ENCODE measurements at places on chromosomes 3 and 15.
A peak's percentile ranks its signal among the peaks of the same experiment; 100 is the strongest.

GRCh38 chr3:72768481-72768880 lies 79.8 kb downstream of the SHQ1 start:
- DNase-seq: no peak

GRCh38 chr3:180335050-180335449 lies 266.9 kb upstream of the TTC14 start:
- no peak for DNase-seq

GRCh38 chr15:94297558-94297957 lies 66.2 kb downstream of the MCTP2 start:
- DNase-seq: no peak

DNA sequence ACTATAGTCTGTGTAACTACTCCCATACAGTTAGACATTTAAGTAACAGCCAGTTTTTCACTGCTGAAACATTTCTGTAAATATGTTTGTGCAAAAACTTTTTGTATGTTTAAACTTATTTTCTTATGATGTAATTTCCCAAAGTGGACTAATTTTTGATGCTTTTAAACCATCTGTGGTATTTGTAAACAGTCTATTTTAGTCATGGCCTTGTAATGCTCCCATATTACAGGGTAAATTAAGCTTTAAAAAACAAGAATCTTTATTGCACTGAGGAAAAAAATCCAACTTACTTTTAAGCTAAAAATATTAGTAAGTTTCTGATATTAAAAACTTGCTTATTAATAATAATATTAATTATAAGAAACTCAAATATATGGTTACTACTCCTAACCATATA lies 13.5 kb downstream of the CCDC14 start:
- DNase-seq: no peak

GRCh38 chr3:127750226-127751031 lies 71.9 kb downstream of the MGLL start:
- no peak for DNase-seq

- peak; percentile 26 for DNase-seq
These were observed 718 bp downstream of the BNIP2 start for GRCh38 chr15:59688423-59688781.

DNA sequence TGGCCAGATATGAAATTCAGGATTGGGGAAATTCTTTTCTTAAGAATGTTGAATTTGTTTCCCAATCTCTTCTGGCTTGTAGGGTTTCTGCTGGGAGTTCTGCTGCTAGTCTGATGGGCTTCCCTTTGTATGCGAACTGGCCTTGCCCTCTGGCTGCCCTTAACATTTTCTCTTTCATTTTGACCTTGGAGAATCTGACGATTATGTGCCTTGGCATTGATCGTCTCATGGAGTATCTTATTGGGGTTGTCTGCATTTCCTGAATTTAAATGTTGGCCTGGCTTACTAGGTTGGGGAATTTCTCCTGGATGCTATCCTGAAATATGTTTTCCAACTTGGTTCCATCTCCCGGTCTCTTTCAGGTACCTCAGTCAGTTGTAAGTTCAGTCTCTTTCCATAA lies 152.2 kb downstream of the CFAP20DC start:
- peak; percentile 35 for DNase-seq

GRCh38 chr3:10248984-10249748 lies 907 bp downstream of the TATDN2 start:
- DNase-seq: no peak

DNA sequence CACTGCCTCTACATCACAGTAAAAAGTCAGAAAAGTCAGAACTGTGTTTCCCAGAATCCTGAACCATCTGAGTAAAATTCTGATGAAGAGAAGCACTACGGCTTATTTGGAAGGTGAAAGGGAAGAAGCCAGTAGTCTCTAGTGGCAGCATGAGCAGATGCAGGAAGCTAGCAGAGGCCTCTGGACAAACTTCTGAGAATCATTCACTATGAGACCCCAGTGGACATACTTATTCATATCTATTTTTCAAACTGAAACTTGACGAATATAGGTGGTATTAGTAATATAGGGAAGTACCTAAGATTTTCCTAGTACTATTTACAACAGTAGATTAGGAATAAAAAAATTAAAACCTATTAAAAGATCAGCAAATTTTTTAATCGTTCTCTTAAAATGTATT lies 272.8 kb upstream of the TTC14 start:
- DNase-seq: no peak

GRCh38 chr3:82957696-82958095 lies 1196.3 kb upstream of the GBE1 start:
- no peak for DNase-seq

DNA sequence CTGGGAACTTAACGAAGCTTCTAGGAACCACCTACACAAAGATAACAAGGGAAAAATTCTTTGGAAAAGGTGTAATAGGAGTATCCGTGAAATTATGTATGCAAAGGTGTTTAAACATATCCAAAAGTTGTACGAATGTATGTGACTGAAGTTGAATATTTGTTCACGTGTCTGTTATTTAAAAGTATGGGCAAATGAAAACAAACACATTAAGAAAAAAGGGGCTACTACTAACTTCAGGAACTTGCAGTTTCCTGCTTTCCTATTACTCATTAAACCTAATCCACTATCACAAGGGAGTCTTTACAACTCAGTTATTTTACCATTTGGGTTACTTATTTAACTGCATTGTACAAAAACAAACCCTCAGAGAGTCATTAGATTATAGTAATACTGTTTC lies 33.9 kb upstream of the GRAMD1C start:
- DNase-seq: no peak

- no peak for DNase-seq
These were observed at the start of gene MYL3 for GRCh38 chr3:46863261-46863782. TSS of gene MYL3 (minus strand) at chr3:46863444. CDS start at chr3:46863390, 54 bp downstream.

DNA sequence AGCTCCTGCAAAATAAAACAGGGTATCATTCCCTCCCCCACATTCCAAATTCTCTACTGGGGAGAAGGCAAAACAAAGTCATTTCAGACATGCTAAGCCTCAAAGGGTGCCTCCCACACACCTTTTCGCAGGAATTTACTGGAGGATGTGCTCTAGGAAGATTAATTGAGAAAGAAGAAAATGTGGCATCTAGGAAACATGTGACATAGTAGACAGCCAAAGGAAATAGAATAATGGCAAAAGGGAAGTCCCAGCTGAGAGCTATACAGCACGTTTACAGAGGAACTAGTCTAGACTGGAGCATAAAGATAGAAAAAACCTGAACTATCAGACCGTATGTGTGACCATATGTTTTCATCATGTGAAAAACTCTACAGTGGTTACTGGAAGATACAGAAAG lies 58.8 kb upstream of the MELTF start:
- no peak for DNase-seq

DNA sequence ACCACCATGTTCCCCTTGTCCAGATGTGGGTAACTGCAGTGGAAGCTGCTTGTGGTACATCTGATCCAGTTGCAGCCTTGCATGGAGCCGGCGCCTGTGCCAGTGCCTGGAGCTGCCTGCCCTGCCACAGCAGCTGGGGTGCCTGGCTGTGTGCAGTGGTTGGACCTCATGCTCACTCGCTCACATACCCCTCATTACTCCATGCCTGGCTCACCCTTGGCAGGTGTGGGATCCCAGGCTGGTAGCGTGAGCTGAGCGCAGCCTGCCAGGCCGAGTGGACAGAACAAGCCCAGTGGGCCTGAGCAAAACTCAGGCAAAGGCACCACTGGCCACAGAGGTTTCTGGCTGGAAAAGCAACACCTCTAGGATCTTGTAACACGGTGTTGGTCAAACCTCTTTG lies 35.7 kb downstream of the ROPN1B start:
- no peak for DNase-seq

DNA sequence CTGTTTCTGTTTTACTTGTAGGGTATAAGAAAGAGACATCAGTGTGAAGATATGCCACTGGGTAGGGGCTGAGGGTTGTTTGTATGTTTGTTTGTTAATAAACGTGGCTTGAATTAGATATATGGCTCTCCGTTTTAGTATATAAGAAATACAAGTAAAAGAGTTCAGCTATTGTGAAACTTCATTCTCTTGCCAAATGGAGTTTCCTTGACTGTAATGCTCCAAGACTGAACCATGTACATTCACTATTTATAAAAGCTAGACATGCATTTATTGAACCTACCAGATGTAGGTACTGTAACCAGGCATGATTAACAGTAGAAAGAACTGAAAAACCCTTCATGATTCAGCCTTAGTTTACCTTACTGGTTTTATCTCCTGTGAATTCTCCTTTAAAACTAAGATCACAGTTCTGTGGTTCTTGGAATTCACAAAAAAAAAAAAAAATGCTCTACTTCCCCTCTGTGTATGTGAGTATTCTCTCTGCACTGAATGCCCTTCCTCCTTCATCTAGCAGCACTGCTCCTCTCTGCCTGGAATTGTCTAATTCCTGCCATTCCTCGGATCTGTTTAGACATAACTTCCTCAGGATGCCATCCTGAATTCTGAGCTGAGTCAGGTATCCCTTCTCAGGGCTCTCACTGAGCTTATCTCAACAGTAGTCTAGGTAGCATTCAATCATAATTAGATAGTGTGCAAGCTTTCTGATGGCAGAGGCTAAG lies 504.4 kb downstream of the FHIT start:
- DNase-seq: no peak

DNA sequence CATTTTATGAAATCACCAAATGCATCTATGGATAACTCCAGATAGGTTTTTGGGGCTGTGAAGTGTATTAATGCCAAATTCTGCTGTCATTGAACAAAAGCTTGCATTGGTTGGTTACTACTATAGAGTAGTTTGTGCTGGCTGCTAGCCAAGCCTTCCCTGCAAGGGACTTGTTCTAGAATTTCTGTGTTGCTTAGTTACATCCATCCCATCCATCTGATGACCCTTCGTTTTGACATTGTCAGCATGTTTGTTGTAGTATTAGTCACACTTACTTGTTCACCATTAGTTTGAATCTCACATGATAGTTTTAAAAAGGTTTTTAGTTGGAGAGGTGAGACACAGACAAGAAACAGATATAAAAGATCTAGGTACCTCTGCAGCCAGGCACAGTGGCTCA lies 7.0 kb upstream of the NIPA2 start:
- DNase-seq: no peak

DNA sequence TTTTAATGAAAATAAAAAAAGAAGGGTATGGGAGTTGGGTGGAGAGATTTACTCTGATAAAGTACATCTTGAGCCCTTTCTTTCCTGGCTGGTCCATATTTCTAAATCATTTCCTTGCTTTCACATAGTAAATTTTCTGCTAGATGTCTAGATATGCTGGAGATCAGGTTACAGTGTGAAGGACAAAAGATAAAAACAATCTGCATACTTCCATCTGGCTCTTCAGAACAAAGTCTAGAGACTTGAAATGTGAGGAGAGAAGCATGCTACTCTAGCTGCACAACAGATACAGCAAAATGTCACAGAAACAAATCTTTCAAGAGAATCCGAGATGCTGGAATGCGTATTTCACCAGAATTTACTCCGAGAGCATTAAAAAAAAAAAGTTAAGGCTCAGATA lies 42.2 kb downstream of the FOXP1 start:
- DNase-seq: no peak

DNA sequence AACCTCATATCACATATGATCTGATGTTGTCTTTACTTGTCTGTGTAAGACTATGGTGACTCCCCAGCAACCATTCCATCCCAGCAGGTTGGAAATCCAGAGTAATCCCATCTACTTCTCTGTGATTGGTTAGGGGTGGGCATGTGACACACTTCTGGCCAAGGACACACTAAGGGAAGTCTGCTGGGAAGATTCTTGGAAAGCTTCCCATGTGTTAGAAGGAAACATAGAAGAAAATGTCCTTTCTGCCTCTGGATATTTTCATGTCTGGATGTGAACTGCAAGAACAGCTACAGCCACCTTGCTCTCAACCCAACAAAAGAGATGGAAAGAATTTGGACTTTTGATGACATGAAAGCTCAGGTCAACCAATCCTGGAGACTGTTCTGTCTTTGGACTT lies 2.6 kb upstream of the UBE2Q2 start:
- peak; percentile 82 for DNase-seq

DNA sequence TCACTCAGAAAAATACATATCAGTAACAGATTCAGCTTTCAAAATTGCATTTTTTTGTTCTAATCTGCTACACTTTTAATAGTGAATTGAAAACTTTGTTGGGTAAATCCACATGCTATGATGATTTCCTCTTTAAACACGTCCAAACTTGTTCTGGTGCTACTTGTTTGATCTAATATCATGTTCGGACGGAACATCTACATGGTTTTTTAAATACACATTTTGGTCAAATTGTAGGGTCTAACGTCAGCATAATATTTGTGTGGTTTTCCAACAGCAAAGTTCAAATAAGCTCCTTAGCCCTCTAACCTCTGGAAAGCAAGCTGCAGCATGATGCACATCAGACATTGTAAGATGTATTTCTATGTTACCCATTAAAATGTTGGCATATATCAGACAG lies 98.5 kb upstream of the OSTN start:
- DNase-seq: no peak

DNA sequence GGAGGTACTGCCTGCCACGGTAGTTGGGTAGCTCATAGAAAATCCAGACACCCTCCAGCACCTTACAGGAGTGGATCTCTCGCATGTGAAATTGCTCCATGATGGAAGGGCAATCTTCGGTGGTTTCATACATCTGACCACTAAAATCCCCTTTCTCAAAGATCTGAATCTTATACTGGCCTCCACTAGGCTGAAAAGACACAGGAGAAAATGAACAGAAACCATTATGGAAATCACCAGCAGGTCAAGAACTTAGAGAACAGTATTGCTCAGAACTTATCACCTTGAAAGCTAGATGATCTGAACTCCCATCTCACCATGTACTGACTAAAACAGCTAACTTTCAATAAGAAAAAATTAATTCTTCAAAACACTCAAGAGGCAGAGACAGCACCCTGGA lies 5.4 kb downstream of the CRYGS start:
- DNase-seq: no peak

DNA sequence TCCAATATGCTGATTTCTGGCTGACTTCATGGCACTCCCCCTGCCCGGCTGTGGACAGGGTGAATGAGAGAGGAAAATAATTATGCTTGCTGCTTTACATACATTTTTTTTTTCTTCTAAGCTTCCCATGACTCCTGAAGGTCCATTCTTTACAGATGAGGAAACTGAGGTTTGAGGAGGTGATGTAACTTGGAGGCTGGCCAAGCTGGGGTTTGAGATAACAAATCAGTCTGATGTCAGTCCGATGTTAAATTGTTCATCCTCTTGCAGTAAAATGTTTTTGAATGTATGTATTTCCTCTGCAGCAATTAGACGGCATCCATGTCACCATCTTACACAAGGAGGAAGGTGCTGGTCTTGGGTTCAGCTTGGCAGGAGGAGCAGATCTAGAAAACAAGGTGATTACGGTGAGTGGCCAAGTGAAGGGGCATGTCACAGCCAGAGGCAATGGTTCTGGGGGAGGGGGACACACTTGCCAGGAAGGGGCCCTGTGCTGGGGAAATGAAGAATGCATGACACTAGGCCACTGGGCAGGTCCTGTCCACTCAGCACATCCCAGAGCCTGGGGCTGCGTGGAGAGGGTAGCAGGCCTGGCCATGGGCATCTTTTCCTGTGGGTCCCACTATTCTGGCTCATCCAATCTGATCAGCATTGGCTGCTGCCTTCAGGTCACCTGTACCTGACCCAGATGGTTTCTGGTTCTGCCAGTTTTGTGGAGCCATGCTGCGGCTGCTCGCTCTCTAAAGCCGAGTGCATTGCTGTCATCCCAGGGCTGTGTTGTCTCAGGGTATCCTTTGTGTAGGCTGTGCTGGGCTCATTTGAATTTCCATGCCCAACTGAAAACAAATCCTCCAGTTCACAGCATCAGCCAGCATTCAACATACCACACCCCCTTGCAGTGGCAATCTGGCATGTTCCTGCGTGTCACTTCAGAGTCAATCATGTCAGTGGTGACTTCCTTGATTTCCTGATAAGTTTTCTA lies 20.4 kb downstream of the STARD5 start:
- no peak for DNase-seq
